A549 (cell line): ENCODE measurements at places on chromosomes 2 and 18. TPM values are rescaled to one million over a fixed set of nuclear protein-coding genes. Genes with fewer than 3 reads are reported as not detected.

The COPS9 gene
- 356 to 380 TPM (median 358 TPM) in 3 replicates for polyA plus RNA-seq

GRCh38 chr2:67565761-67566160 lies 168.6 kb downstream of the ETAA1 start:
- DNase-seq, result peak; percentile 54

DNA sequence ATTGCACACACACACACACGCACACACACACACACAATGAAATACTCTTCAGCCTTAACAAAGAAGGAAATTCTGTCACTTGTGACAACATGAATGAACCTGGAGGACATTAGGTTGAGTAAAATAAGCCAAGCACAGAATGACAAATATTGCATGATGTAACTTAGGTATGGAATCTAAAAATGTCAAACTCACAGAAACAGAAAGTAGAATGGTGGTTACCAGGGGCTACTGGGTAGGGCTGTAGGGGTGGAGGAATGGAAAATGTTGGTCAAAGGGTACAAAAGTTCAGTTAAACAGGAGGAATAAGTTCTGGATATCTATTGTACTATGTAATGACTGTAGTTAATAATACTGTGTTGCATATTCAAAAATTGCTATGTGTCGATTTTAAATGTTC lies 29.5 kb downstream of the SCN2A start:
- no peak for DNase-seq

- no peak for DNase-seq
Measured at GRCh38 chr2:200863782-200864175, 679 bp downstream of the CLK1 start.

DNA sequence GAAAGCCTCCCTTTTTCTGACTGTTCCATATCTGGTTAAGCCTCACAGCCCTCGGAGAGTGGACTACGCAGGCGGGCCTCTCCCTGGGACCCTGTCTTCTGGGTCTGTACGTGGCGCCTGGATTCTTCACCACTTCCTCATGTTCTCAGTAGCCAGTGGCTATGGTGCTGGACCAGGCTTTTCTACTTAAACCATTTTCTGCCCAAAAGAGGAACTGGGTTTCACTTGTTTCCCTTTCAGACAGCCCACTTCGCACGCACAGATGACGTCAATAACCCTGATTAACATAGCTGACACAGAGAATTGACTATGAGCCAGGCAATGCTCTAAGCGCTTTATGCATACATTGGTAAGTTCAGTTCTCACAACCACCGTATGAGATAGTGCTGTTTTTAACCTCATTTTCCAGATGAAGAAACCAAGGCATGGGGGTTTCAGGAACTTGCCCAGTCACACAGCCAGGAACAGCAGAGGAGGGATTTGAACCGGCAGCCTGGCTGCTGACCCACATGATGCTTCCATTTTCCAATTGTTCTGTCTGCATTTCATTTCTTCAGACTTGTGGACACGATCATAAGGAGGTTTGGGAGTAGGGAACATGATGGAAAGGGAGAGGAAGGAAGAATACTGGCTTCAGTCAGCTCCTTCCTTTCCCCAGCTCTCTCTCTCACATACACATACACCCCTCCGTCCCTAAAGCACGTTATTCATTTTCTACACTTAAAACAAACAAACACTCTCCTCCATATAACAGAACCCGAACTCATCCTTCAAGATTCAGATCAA lies 41.7 kb downstream of the MYOM1 start:
- DNase-seq, result no peak

The GALNT3 gene
- polyA plus RNA-seq, result 0.04 to 0.05 TPM in 2 of 3 replicates, not detected in the other

- no peak for DNase-seq
Measured at GRCh38 chr18:66587430-66587829, 16.5 kb downstream of the CDH19 start.

GRCh38 chr2:6917071-6917760 lies at the start of gene RNF144A:
TSS of gene RNF144A (plus strand) at chr2:6917412. CDS start at chr2:6996927, 79,515 bp downstream.
- peak; percentile 80 for DNase-seq

The ZNF385B gene
- polyA plus RNA-seq, result not detected in 3 replicates

DNA sequence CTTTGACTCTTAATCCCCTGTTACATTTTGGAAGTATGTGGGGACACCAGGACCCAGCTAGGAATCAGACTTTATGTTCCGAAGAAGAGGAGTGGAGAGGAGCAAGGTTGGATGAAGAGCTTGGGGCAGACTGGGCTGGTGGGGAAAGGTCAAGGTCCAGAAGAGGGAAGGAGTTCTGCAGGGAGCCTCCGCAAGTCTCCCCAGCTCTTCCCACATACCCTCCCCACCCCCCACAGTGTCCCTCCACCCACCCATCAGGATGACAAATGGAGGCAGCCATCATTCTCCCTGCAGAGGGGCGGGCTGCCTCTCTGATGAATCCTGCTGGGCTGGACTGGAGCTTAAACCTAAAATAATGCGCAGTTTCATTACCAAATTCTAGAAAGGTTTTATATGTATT lies 77.2 kb downstream of the ACKR3 start:
- no peak for DNase-seq
